ENCODE measurements at places on chromosomes 2 and 18.
A peak's percentile ranks its signal among the peaks of the same experiment; 100 is the strongest.

DNA sequence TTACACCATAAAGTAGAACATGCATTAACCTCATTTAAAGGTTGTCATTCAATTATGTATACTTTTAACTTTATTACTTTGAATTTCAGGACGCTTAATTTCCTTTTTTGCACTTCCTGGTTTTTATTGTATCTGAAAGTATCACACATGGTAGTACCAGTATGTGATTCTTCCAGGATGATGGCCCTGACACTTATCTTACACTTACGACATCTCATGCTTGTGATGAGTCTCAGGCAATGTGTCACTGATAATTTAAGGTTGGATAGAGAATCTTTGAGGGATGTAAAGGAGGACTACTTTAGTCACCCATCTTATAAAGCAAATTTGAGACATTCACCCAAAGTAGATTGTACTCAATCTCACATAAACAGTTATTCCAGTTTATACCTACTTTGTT lies 74.9 kb downstream of the ABCA12 start:
- no peak for DNase-seq

DNA sequence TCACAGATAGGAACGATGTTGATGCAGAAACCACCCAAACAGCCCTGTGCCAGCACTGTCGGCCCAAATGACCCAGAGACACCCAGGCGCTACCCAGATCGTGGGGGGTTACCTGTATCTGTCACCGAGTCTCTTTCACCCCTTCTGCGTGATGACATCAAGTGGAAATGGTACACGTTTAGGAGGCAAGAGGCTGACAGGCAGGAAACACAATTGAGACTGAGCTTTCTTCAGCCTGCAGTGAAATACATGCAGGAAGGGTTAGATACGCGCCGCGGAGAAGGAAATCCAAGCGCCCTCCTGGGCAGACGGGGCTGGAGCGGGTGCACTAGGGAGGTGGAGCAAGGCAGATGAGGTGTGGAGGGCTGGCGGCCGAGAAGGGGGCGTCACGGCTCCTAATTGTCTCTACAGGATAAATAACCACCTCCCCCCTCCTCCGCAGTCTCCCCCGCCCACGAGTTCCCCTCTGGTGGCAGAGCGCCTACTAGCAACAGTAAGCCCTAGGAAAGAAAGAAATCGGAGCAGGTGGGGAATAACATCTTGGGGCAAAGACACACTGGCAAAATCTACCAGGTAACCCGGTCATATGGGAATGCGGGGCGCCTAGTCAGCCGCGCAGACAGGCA lies at the start of gene RNF152:
Gene RNF152, minus strand, starts transcription at position 325 of the 626 bp plus-strand sequence. CDS start 76,544 bp downstream, outside the sequence.
- no peak for DNase-seq

DNA sequence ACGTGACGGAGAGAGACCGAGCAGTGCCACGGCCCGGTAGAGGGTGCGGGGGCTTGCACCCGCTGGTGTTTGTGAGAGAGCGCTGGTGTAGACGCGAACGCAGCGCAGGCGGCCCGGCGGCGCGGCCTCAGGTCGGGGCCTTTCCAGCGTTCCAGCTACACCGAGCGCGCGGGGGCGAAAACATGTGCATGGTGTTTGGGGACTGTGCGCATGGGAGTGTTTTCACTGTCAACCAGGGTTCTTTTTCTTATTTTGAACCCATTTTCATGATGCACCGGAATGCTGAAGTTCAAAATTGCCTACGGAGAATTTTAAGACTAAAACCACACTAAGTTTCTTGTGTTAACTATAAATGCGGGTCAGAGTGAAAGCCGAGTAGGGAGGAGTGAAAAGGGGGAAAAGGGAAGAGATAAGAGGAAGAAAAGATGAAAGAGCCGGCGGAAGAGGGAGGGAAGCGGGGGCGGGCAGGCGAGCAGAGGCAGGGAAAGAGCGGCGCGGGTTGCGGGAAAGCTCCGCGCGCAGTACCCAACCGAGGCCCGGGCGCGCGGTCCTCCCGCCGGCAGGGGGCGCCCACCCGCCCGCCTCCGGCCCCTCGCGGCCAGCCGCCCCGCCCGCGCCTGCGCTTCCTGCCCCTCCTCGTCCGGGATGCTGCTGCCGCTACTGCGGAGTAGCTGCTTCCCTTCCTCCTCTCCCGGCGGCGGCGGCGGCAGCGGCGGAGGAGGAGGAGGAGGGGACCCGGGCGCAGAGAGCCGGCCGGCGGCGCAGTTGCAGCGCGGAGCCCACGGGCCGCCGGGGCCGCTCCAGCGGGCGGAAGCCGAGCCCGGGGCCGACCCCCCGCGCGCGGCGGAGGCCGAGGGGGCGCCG lies at the start of gene RAB12:
Gene RAB12, plus strand, starts transcription at position 643 of the 864 bp plus-strand sequence. Its CDS starts 3 bp downstream, at position 646.
- DNase-seq: peak; percentile 58

DNA sequence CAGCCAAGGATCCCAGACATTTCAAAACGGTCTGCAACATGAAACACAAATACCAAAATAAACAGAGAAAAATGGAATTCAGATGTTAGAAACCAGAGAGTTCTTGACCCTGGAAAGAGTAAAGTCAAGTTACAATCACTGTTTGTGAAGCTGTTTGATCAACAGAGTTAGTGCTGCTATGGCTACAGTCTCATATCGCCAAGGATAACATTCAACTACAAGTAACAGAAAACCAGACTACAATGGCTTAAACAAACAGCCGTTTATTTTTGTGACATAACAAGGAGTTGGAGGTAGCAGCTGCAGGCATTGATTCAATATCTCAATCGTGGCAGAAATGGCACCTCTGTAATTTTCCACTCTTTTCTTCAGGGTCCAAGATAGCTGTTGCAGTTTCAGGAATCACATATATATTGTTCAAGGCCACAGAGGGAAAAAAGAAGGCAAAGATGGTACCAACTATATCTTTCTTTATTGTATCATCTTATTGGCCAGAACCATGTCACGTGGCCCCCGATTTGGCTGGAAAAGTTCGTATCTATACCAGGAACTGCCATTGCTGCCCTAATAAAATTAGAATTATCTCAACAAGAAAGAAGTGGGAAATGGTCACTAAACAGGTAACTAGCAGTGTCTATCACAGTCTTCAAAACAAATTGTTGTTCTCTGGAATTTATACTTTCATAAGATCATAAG lies 17.7 kb upstream of the HNRNPLL start:
- no peak for DNase-seq

- peak; percentile 70 for DNase-seq
Observed at GRCh38 chr2:36329746-36330472, 25.7 kb upstream of the CRIM1 start.

Measured in NCI-H526 treated with DMSO at 0.1 percent for 48 hours (cell line).